ENCODE measurements at places on chromosomes 7 and 10.

DNA sequence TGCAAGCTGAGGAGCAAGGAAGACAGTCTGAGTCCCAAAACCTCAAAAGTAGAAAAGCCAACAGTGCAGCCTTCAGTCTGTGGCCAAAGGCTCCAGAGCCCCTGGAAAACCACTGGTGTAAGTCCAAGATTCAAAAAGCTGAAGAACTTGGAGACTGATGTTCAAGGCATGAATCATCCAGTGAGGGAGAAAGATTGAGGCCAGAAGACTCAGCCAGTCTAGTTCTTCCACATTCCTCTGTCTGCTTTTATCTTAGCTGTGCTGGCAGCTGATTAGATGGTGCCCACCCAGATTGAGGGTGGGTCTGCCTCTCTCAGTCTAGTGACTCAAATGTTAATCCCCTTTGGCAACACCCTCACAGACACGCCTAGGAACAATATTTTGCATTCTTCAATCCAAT is 20.1 kb upstream of the MDFIC start:
- no peak for DNase-seq

- DNase-seq, result no peak
These were observed 8.7 kb downstream of the ARL3 start for GRCh38 chr10:102705531-102705930.

GRCh38 chr7:30863706-30864035 is 48.0 kb upstream of the AQP1 start:
- no peak for DNase-seq

GRCh38 chr10:34347131-34347530 is 468.0 kb downstream of the PARD3 start:
- no peak for DNase-seq

DNA sequence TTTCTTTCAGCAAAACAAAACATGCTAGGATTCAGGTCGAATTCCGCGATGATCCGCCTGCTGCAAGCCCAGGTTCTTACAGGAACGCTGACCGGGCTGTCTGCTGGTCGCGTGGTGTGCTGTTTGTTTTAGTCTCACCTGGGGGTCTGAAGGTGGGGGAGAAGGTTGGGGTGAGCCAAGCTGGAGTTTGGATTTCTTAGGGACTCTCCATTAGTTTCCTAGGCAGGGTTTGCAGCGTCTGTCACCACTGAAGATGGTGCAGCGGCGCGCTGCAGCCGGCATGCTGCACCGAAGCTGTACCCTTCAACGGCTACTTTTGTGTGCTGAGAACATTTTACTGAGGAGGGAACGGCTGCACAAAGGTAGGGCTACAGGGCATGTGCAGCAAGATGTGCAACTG is 48.7 kb downstream of the GCC1 start:
- no peak for DNase-seq
